ENCODE measurements at places on chromosomes 7 and 10.

GRCh38 chr10:102781090-102781920, 37.6 kb downstream of the WBP1L start:
- no peak for DNase-seq

- no peak for DNase-seq
Observed at GRCh38 chr7:32257621-32258020, 187.4 kb upstream of the PDE1C start.

GRCh38 chr7:92634924-92635519, 44.8 kb upstream of the FAM133B start:
- no peak for DNase-seq

DNA sequence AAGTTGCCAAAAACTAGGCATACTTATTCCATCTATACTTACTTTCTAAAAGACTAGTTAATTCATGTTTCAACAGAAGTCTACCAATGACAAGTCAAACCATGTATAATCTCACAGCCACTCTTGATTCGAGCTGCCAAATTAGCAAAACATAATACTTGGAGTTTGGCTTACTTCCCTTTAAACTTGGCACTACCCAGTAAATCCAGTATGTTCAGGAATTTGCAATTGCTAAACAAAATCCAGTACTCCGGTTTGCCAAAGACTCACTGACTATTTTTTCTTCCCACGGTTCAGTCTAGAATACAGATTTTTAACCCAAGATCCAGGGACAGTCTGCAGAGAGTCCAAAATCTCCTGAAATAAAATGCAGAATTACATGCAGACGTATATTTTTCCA, 4.6 kb downstream of the OAT start:
- no peak for DNase-seq

GRCh38 chr7:17807242-17807641, 133.1 kb downstream of the SNX13 start:
- no peak for DNase-seq

DNA sequence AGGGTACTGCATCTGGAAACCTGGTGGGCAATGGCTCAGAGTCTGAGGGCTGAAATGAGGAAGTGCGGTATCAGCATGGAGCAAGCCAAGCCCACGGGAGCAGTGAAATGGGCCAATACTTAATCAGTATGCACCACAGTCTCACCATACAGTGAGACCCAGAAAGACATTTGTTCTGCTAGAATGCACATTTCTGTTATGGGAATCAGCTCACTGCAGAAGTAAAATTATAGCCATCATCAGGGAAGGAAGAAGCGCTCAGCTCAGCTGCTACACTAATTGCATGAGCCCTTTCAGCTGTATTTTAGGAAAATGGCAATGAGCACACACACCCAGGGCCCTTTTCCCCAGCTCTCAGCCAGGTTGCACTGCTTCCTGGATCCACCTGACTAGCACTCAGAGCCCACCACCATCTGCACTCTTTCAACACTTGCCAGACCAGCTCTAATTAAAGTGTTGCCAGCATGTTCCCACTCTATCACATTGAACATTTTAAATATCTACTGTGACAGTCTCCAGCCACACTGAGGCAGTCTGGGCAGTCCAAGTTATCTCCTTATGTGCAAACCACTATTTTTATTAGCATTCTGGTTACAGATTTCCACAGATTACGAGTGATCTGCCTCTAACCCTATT, 44.2 kb upstream of the PIK3AP1 start:
- peak; percentile 70 for DNase-seq

DNA sequence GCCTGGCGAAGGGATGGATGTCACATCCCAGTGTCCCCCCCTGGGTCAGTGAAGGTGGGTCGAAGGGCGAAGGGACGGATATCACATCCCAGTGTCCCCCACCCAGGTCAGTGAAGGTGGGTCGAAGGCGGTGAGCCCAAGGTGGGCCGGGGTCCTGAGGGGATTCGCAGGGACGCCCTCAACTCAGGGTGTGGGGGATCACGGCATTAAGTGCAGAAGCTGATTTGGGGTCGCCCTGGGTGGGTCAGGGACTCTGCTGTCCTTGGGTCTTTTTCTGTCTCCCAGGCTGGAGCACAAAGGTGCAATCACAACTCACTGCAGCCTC, 21.9 kb downstream of the ADAP1 start:
- DNase-seq, result no peak

DNA sequence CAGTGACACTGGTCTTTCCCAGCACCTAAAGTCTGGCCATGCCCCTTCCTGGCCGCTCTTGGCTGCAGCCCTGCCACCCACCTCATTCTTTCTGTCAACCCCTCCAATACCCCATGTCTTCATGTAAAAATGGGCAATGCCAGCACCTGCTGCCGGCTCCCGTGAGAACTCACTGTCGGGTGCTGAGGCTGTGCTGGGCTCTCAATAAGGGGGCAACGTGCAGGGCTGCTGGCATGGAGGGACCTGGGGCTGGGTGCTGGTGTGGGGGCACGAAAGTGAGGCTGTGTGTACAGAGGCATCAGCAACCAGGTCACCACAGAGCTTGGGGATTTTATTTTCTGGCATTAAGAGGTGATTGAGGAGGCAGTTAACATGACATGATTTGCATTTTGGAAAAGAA, 65.3 kb downstream of the ALOX5 start:
- DNase-seq, result no peak

DNA sequence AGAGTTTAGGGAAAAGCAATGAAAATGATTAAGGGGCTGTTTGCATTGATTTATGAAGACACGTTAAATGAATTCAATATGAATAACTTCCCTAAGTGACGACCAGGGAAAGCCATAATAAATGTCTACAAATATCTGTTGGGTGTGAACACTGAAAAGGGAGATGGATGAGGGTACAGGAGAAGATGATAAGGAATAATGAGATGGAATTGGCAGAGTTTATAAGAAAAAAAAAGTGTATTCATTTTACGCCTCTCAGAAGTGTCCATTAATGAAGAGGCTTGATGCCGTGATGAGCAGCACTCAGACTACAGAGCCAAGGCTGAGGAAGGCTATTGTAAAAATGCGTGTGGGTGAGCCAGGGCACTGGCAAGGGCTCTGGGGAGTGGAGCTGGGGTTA, 346.7 kb upstream of the AKR1E2 start:
- no peak for DNase-seq

DNA sequence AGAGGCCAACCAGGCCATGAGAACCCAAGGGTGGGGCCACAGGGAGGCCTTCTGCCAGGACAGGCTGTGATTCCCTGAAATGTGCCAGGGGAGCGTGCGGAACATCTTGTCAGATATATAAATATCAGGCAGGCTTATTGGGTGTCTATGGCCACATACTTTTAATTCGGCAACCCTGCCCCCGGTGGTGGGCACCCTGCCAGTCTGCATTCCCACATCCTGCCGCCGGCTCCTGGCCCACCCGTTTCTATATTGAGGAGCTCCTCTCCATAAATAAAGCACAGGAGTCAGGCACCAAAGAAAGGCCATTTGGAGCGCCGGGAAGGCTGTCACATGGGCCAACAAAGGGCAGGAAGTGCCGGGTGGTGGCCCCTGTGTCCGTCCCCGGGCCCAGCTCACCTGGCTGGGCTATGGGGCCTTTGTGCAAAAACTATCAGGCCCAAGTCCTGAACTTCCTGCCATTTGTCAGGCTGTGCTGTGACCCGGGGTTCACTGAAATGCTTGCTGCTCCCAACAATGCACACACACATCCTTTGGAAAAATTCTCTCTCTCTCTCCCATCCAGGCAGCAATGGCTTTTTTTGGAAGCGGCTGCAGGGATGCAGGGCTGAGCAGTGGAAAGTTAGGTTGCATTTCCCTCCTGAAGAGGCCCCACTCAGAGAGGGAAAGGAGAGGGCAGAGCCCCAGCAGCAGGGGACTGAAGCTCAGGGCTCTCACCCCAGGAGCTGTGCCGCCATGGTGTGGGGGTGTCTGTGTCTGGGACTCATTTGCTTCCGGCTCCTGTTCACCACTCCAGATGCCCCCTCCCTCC, 25.0 kb upstream of the PODXL start:
- no peak for DNase-seq

DNA sequence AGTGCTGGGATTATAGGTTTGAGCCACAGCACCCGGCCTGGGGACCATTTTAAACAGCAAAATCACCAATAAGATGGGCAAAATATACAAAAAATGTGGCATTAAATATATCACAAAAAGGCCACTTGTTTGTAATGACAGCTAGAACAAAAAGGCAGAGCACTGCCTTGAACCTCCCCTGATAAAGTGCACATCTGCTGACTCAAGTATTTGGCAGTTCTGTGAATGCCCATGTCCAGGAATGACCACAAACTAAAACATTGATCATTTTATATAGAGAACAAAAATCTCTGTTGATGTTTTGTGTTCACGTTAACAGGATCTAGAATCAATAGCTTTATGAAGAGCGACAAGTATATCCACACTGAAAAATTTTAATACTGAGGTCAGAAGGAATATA, 21.5 kb downstream of the HERC4 start:
- DNase-seq, result no peak

GRCh38 chr7:132394283-132395198, 181.7 kb downstream of the PLXNA4 start:
- no peak for DNase-seq

GRCh38 chr10:6924166-6924565, 344.1 kb upstream of the PRKCQ start:
- DNase-seq, result no peak

GRCh38 chr7:125098377-125098970, 168.8 kb upstream of the POT1 start:
- DNase-seq, result no peak

GRCh38 chr10:131898713-131899112, 2.1 kb upstream of the PPP2R2D start:
- no peak for DNase-seq

- no peak for DNase-seq
Observed at GRCh38 chr10:71343392-71343773, 24.3 kb downstream of the SLC29A3 start.

DNA sequence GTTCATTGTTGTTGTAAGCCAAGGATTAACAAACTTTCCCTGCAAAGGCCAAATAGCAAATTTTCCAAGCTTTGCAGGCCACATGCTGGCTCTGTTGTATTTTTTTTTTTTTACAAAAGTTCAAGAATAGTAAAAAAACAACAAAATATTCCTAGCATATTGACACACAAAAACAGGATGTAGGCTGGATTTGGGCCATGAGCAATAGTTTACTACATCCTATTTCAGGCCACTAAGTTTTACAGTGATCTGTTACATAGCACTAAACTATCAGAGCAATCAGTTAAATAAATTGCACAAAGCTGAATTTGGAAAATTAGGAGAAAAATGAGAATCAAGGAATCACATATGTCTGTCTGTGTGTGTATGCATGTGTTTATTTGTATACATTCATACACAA, 491.8 kb upstream of the GHITM start:
- no peak for DNase-seq

DNA sequence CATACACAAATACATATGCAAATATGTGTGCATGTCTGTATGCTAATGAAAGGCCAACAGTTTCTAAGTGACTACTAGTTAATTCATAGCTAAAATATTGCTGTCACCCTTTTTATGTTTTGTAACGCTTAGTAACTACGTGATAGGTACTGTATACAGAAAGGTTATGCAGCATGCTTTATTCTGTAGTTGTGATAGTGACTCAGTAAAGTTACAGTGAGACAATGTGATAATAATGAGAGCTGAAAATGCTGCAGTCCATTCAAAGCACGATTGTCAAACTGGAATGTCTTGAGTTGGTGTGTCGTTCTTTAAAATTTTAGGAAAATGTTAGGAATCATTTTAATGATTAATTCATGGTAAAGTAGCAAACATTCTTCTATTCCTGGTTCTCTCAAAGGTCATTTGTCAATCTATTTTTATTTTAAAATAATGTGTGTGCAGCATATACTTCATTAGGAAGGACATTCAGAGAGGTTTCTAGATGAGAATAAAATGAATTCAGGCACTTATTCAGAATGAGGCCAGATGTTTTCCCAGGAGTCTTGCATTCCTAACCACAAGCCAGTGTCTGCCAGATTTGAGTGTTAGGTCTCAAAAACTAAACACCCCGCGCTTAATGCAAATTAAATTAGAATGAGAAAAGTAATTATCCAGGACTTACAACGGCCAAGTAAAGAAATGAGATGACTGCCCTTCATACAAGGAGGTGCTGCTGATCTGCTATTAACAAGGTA, 408.8 kb upstream of the FZD8 start:
- no peak for DNase-seq

DNA sequence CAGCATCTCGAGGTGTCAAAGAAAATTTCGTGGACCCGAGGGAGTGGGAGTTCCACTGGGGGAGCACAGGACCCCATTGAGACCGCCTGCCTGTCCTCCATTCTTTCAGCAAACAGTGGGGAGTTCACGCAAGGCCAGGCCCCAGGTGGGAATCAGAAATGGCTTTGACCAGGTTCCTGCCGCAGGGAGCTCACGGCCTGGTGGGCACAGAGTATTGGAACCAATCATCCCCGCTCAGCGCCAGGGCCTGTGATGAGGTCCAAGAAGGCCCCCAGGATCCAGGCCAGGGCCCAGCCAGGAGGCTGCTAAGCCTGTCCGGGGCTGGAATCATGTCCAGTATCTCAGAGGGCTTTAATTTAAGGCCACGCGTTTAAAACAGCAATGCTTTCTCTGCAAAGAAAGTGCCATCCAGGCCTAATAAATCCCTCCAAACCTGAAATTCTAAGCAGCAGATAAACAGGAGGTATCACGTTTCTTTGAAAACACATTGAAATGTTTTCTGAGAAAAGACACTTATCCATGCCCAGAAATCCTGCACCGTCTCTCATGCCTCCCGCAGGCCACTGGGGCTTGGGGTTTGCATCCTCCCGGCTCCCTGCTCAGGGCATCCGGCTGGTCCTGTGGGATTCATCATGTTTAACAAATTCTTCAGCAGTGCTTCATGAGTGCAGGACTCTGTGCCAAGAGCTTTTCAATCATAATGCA, 125.7 kb downstream of the OAT start:
- DNase-seq, result no peak

GRCh38 chr10:132892004-132892403, 50.4 kb downstream of the CFAP46 start:
- DNase-seq, result no peak

GRCh38 chr10:15363031-15363430, 8.1 kb downstream of the FAM171A1 start:
- no peak for DNase-seq

DNA sequence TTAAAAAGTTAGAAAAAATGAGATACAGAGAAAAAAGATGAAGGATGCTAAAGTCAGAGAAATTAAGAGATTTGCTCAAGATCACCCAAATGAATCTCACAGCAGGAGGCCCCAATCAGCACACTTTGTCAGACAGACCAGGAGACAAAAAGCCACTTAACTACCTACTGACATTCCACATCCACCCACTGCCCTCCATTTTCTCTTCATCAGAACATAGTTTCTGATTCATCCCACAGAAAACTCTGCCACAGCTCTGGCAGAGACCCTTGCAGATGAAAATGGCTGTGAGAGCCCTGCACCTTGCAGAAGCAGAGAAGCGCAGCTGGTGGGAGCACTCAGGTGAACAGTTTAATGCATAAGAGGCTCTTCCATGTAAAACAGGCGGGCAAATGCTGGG, 26.6 kb downstream of the DGKI start:
- no peak for DNase-seq

- no peak for DNase-seq
Observed at GRCh38 chr7:91814189-91814588, 66.3 kb downstream of the MTERF1 start.

DNA sequence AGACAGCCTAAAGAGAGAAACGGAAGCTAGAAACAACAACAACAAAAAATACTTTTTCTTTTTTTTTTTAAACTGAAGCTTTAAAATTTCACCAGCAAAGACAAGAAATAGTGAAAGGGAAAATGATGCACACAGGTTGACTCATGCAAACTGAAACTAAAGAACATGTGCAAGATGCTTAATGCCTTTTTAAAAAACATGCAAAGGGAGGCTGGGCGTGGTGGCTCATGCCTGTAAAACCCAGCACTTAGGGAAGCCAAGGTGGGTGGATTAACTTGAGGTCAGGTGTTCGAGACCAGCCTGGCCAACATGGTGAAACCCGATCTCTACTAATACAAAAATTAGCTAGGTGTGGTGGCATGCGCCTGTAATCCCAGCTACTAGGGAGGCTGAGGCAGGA, 15.1 kb upstream of the CUBN start:
- no peak for DNase-seq
